ENCODE measurements at places on chromosomes 1 and 21. TPM values are rescaled to one million over a fixed set of nuclear protein-coding genes. Genes with fewer than 3 reads are reported as not detected.

Gene CLDN17
- not detected for total RNA-seq

Gene NFASC
- not detected for total RNA-seq

Gene TSTD1
- total RNA-seq = 44.2 TPM

Gene KCNJ6
- total RNA-seq = under 0.01 TPM

Gene PKP1
- total RNA-seq = under 0.01 TPM

Gene LHX8
- total RNA-seq = not detected

Gene PEX19
- 27.1 TPM for total RNA-seq

Gene NT5C1A
- not detected for total RNA-seq

Gene POFUT2
- 25.5 TPM for total RNA-seq

Gene TNFSF4
- 49.1 TPM for total RNA-seq

Gene TARDBP
- total RNA-seq = 158 TPM

Gene LCE6A
- not detected for total RNA-seq

Gene CR1L
- not detected for total RNA-seq

Gene FBLIM1
- 321 TPM for total RNA-seq

Gene COL9A2
- 0.60 TPM for total RNA-seq

Gene AMY1C
- total RNA-seq = not detected

Gene CASQ2
- total RNA-seq = not detected

Gene PDE4B
- 53.2 TPM for total RNA-seq

Gene LRRC71
- 0.11 TPM for total RNA-seq

Gene CD1C
- not detected for total RNA-seq

Gene NOS1AP
- 1.6 TPM for total RNA-seq

Gene TMEM81
- total RNA-seq = 3.0 TPM

Data from pulmonary artery endothelial cell (primary cell).